ENCODE measurements at places on chromosomes 16 and 17.

- no peak for DNase-seq
Measured at GRCh38 chr17:12977008-12977751, 40.6 kb downstream of the ELAC2 start.

DNA sequence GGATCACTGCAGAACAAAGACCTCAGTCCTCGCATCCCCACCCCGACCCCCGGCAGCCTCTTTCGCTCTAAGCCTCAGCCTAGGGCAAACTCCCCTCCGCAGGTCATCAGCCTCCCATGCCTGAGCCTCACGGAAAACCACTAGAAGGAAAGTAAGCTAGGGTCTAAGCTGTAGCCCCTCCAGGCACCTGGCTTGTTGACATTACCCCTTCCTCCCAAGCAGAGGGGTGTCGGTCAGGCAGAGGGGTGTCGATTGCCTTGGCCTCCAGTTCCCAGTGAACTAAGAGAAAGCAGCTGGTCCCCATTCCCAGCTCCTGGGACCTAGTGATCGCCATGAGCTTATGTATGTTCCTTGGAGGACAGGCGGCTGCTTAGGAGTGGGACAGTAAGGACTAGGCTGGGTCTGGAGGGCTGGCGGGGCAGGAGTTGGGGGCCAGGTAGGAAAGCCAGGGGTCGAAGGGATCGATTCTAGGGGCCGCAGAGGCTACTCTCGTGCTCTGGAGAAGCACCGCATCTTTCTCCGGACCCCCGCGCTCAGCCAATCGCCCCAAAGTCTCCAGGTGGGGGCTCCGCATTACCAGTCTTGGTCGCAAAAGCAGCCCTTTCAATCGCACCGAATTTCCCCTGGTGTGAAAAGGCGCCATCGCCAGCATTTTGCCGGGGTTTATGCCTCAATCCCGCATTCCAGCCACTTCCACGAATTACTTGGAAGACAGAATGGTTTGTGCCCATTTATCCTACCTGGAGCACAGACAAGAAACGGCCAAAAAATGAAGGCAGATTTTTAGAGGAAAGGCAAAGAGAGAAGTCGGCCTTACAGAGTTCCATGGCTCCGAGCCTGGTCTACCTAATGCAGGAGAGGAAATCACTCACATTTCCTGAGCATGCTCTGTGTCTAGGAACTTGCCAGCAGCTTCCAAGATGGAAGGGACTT is 21.3 kb upstream of the HOXB13 start:
- DNase-seq: no peak

DNA sequence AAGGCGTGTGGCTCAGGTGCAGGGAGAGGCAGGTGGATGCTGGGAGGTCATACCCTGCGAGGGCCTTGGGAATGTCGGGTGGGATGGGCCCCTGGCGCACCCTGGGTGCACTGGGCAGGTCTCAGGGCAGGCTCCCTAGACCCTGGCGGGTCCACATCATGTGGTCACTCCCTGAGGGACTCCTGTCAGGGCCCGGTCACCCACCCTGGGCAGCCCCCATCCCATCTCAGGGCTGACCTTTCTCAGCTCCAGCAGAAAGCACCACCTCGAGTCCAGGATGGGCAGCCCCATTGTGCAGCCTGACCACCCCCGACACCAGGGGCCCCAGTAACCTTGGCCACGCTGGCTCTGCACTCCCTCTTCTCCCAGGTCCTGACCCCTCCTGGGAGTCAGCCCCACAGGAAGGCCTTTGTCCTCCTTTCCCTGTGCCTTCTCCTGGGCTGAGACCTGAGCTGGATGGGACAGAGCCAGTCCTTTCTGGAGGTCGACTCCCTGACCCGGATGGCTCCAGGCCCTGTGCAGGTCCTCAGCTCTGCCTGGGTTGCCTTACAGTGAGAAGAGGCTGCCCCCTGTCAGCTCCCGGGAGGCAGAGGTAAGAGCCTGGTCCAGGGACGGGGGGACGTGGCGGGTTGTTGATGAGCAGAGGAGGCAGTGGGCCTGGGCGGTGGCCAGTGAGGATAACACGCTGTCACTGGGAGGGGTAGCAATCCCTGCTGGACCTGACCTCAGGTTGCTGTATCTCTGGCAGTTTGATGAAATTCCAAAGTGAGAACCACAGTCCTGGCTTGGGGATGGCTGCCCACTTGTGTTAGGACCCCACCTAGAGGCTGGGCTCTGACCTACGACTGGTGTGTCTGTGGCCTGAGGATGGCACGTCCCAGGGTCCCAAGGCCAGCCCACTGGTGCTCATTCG is 77.9 kb downstream of the GOSR1 start:
- DNase-seq: no peak

DNA sequence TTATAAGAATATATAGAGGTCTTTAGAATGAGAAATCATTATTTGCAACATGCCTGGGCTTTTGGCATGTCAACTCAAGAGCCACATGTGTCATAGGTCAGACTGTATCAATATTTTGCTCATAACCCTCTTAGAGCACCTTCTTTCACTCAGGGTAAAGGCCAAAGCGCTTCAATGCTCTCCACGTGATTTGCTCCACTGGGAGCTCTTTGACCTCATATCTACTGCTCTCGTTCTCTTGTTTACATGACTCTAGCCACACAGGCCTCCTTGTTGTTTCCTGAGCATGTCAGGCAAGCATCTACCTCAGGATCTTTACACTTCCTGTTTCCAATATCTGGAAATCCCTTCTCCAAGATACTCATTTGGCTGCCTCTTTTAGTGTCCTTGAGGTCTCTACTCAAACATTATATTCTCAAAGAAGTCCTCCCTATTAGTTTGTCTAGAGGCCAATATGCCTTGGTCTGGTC is 148.4 kb downstream of the TOX3 start:
- DNase-seq: no peak

DNA sequence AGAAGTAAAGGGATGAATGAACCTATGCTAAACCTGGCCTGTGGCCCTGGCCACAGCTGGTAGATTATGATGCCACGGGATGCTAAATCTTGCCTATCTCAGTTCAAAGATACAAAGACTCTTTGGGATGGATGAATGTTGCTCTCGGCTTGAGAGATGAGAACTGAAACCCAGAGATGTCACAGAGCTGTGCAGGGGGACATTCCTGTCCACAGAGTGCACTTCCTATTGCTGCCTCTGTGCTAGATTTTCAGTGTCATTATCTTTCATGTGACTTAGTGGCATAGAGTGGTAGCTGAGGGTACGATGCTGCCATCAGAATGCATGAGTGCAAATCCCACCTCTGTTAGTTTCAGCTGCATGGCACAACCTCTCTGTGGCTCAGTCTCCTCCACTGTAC is 2.3 kb upstream of the MT1M start:
- DNase-seq: no peak

GRCh38 chr17:57677858-57678257 is 67.2 kb downstream of the CCDC182 start:
- no peak for DNase-seq

DNA sequence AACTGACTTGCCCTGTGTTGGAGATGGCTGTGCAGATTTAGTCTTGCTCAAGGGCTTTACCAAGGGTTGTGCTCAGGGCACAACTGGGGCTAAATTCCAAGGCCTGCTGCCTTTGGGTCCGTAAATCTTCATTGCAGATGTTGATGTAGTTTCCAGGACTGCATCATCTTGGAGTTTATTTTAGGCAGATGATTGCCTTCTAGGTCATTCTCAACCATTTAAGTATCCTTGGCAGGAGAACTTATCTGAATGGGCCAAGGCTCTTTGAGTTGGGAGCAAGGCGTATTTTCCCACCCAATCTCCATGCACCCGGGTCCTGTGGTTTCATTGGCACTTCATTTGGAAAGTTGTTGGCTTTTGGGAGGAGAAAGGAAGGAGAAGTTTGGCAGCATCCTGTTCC is 200.3 kb downstream of the MSI2 start:
- DNase-seq: no peak

GRCh38 chr16:50478773-50479149 is 69.4 kb upstream of the NKD1 start:
- DNase-seq: no peak

DNA sequence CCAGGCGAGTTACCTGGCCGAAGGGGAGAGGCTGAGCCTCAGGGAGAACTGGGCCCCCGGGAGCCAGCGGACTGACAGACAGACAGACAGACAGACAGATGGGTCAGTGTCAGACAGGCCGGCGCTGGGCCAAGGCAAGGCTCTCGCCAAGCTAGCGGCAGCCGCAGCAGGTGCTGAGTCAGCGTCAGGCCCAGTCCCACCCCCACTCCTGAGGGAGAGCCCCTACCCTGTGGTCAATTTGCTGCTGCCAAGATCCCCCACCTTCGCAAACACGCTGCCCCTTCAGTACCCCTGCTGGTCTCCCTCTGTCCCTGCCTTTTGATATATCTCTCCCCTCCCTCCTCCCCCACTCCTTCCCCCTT is 1.5 kb downstream of the FGF11 start:
- no peak for DNase-seq

GRCh38 chr16:19210280-19210924 is 42.4 kb downstream of the SYT17 start:
- no peak for DNase-seq

- DNase-seq: no peak
Measured at GRCh38 chr17:80948019-80948975, 43.3 kb upstream of the CHMP6 start.

DNA sequence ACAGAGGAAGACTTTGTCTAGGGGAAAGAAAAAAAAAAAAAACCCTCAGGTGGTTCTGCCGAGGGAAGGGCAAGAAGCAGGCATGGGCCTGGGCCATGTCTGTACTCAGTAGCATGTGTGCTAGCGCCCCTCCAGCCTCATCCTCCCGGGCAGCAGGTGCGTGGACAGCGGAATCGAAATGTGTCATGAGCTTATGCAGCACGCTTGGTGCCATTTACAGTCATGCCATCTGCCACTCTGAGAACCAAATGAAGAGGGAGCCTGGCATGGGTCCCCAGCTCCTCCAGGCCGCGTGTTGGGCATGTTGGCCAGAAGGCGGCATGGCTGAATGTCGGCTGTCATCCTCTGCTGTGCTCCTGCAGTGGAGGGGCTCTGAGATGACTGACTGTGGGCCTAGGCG is 31.4 kb downstream of the CRAMP1 start:
- DNase-seq: no peak

DNA sequence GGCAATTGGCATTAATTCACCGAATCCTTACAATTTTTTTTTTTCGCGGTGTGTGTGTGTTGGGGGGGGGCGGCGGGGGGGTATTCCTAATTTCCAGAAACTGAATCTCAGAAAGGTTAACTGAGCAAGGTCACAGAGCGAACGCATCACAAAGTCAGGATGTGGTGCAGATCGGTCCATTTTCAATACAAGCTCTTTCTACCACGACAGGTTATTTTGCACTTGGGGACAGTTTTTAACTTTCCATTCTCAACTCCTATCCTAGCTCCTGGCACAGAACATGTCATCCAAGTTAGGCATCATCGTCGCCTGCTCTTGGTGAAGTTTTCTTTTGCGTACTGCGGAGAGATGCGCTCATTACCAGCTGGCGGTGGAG is 15.4 kb upstream of the ERN1 start:
- no peak for DNase-seq

DNA sequence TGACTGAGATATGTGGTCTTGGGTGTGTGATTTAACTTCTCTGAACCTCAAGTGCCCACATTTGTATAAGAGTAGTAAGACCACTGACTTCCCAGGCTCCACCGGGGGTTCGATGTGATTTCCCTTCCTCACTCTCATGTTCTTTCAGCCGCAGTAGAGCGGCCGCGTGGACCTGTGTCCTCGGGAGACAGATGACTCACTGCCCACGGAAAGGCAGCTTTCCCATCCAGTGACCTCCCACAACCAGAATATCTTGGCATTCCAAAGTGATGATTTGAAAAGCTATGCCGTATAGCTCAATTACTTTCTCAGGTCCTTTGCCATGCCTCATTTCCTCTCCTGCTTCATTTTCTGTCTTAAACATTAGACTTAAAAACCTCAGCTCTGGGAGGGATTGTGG is 73.6 kb downstream of the IL21R start:
- DNase-seq: no peak

DNA sequence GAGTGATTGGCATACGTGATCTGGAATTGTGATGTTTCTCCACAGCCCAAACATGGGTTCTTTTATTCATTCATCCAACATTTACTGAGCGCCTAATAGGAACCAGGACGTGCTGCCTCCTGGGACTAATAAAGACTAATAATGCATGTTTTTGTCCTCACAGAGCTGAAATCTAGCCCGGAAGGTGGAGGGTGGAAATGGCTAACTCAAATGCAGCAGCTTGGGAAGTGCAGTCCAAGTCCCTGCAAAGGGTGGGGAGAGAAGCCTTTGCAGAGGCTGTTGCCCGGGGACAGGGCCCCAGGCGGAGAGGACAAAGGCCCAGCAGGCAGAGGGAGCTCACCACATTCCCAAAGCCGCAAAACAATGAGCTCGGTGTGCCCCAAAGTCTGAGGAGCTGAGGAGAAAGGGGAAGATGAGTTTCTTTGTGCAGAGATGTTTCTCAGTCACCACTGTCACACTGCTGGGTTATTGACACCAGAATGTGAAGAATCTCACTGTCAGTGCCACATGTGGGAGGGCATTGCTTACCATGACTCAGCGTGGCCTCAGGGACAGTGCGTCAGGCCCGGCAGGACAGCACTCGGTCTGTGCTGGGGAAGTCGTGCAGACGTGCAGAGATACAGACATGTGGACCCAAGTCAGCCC is 118.2 kb upstream of the CHMP6 start:
- DNase-seq: no peak

GRCh38 chr17:13437966-13438779 is 163.6 kb downstream of the HS3ST3A1 start:
- no peak for DNase-seq

- no peak for DNase-seq
Measured at GRCh38 chr17:49939318-49939717, 29.7 kb upstream of the DLX4 start.

- no peak for DNase-seq
Measured at GRCh38 chr16:23395732-23396131, 57.3 kb downstream of the COG7 start.

DNA sequence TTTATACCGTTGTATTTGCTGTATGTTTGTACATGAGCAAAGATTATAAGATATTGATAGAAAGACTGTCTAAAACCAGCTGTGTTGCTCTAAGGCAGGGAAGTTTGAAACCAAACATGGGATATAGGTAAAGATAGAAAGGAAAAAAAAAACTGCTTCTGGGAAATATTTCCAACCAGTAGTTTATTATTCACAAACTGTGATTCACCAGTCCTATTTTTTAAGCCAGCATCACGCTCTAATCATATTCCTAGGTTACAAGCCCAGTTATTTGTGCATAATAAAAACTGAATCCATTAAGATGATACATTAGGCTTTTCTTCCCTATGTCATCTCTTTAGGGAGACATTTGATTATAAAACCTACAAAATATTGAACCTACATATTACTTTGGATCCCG is 4.0 kb downstream of the ERN1 start:
- no peak for DNase-seq

GRCh38 chr16:66004699-66005098 is 361.8 kb upstream of the CDH5 start:
- DNase-seq: no peak

- DNase-seq: no peak
Measured at GRCh38 chr16:66740010-66740409, 11.4 kb downstream of the DYNC1LI2 start.

DNA sequence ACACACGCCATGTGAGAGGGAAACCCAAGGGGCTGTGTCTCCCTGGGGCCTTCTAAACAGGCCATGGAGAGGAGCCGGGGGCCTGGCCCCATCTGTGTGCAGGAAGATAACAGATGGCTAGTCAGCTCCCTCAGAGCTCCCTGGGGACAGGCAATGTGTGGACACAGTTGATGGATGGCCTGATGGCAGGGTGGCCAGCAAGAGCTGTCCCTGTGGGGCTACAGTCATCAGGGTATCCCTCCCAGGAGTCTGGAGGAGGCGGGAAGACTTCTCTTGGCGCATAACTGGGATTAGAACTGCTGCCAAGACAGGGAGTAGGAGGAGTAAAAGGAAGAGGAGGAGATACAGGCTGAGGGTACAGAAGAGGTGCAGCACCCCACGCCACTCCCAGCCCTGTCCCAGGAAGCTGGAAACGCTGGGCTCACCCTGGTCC is 17.3 kb downstream of the MYO18A start:
- no peak for DNase-seq

Data from activated T-cell treated with anti-CD3 and anti-CD28 coated beads for 1 hour (primary cell).